ENCODE measurements at places on chromosomes 6 and 20.
A peak's percentile ranks its signal among the peaks of the same experiment; 100 is the strongest.

GRCh38 chr20:25053255-25054031 lies 4.5 kb downstream of the ACSS1 start:
- DNase-seq: peak; percentile 41

- no peak for DNase-seq
Observed at GRCh38 chr20:24691901-24692351, 222.5 kb downstream of the SYNDIG1 start.

DNA sequence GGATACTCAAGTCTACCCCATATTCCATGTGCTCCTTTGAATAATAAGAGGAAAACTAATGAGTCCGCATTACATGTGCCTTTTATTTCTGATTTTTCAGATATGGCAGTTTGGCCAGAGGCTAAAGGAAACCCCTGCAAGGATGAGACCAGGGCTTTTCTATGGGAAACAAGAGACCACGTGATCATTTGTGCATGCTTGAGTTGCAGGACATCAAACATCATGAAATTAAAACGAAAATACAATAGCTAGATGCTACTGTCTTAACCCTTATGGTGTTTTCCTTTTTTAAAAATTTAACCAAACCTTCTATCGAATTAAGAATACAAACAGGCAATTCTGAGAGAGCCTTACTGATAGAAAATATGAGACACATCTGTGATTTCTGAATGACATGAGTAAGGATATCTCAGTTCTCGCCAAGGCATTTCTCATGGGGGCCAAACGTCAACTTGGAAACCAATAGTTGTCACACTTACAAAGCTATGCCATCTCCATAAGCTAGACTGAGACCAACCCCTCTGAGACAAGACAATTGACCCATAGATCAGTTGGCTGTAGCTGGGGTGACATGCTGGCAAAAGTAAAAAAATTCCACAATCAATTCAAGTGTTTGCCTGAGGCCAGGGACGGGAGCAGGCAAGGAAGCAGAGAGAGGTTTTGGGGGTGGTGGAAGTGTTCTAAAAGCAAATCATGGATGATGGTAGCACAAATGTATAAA lies 52.8 kb downstream of the RIPOR2 start:
- no peak for DNase-seq

GRCh38 chr20:3068986-3069900 lies 2.2 kb upstream of the OXT start:
- DNase-seq: peak; percentile 72

DNA sequence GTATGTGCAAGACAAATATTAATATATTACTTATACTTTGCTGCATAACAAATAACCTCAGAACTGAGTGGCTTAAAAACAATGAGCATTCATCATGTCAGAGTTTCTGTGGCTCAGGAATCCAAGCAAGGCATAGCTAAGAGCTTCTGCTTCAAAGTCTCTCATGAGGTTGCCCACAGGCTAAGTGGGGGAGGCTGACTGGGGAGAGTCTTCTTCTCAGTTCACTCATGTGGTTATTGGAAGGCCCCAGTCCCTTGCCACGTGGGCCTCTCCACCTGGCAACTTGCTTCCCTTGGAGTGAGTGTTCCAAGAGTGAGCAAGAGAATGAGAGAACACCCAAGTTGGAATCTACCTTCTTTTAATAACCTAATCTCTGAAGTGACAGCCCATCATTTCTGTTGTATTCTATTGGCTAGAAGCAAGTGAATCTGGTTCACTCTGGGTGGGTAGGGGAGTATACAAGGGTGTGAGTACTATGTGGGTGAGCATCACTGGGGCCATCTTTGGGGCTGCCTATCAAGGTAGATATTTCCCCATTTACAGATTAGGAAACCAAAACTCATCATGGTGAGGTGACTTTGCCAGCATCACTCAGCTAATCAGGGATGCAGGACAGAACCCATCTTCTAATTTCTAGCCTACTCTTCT lies 36.0 kb downstream of the DNAH8 start:
- no peak for DNase-seq

- DNase-seq: no peak
Observed at GRCh38 chr20:52681288-52681687, 290.9 kb upstream of the TSHZ2 start.

DNA sequence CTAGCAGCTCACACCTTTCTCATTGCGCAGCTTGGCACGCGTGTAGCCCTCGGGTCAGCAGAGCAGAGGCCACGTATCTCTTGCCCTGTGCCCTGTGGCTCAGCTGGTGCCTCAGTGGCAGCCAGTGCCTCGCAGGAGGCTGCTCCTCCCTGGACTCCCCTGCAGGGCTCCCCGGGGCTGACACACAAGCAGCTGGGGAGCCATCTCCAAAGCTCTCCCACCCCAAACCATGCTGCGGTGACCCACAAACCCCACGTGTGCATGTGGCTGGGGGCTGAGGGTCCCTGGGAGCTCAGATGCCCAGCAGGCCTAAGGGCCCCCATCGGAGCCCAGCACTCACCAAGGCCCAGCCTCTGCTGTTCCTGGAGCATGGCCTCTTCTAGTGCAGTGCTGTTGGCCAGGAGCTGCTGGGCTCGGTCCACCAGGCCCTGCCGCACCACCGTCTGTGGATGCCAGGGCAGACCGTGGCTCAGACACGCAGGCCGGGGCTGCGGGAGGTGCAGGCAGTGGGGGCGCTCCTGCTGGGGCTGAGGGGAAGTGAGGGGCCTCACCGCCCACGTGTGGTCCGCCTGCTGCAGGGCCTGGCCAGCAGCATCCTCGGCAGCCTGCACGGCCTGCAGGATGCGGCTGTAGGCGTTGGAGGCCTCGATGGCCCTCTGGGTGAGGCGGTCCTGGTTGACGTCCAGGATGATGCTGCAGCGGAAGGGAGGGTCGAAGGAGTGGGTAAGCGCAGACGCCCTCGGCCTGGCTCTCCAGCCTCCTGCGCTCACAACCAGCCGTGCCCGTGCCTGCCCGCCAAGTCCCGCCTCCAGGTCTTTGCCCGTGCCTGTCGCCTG lies 13.8 kb downstream of the ADRM1 start:
- peak; percentile 10 for DNase-seq

- DNase-seq: no peak
Observed at GRCh38 chr6:125524356-125524755, 222.6 kb upstream of the HDDC2 start.

GRCh38 chr20:54433636-54434035 lies 41.8 kb upstream of the DOK5 start:
- DNase-seq: no peak

- DNase-seq: no peak
Observed at GRCh38 chr6:35059596-35060345, 81.4 kb downstream of the TCP11 start.

- peak; percentile 49 for DNase-seq
Observed at GRCh38 chr6:166958926-166959861, 2.8 kb upstream of the RNASET2 start.

DNA sequence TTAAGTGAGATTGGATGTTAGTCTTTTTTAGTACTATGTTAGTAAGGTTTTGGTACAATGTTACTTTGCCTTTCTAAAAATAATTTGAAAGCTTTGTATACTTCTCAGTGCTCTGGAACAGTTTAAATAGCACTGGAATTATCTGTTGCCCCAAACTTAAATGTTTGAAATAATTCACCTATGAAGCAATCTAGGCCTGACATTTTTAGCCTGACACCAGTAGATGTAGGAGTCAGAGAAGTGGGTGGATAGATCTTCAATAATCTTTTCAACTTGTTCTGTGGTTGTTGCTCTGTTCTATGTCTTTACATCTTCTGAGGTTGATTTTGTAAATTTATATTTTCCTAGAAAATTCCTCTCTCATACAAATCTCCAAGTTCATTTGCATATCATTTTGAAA lies 103.1 kb upstream of the ADGRF1 start:
- peak; percentile 45 for DNase-seq

GRCh38 chr6:112310439-112311125 lies 36.5 kb upstream of the RFPL4B start:
- no peak for DNase-seq

DNA sequence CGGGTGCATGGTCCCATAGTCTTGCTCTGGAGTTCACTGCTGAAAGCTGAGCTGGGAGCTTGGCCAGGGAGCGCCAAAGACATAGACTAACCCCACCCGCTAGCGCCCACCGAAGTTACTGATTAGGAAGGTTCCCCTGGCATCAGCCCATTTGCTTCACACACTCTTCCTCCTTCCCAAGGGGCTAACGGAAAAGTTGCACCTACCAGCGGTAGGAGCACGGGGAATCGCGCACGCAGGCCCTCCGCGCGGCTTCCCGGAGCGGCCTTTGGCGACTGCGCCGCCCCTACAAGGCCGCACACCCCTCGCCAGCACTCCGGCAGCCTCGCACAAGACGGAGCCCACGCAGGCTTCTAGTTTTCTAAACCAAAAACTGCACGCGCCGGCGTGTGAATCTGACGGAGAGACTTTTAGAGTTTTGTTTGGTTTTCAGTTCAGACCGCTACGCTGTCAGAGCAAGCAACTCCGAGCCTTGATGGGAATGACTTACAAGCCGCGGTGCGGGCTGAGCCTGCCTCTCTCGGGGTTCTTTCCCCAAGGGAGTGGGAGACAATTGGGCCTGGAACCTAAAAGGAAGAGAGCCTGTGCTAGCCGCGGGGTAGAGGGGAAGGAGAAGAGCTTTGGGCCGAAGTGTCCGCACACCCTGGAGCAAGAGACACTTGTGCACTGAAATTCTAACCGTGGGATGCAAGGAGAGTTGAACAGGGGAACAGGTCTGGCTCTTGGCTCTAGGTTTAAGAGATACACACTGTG lies 891 bp upstream of the POU3F2 start:
- peak; percentile 10 for DNase-seq

GRCh38 chr6:26164120-26164505 lies 76.9 kb downstream of the HFE start:
- no peak for DNase-seq

DNA sequence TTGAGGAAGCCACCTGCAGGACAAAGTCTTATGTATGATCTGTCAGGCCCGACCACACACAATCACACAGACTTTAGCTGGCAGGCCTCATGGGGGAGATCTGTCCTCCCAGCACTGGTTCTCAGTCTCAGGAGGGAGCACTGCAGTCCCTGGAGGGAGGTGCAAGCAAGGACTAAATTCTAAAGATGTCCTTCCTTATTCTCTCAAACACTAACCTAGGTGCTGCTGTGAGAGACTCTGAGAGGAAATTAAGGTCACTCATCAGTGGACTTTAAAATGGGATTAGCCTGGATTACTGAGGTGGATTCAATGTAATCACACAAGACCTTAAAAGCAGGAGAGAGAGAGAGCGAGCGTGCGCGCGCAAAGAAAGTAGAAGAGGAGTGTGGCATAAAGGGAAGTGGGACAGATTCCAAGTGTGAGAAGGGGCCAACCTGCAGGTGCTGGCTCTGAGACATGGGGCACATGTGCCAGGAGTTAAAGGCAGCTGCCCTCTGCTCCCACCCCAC lies 14.3 kb downstream of the GLO1 start:
- no peak for DNase-seq

DNA sequence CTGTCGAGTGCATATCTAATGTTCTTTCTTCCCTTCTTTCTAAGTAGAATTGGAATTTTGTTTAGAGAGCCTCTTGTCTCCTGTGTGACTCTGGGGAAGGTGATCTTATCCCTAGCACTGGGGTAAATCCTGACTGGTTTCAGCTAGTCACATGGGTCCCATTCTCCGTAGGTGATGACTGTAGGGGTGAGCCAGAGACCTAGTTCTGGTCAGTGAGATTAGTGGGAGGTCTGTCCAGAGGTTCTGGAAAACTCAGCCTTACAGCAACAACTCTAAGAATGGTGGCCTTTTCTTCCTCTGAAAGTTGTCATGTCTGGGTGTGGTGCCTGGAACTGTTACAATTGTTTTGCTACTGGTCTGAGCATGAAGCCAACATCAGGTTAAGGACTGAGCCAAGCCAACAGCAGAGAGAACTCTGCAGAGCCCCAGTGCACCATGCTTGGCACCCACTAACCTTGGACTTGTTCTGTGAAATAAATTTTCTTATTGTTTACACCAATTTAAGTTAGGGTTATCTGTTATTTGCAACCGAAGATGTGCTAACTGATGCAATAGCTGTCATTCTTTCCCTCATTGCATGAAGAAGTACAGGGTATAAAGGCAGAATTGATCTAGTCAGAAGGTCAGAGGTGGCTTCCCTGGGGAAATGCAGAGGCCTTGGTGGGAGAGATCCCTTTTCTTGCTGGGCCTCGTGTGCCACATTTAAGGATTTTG lies 56.8 kb upstream of the TULP4 start:
- DNase-seq: no peak

DNA sequence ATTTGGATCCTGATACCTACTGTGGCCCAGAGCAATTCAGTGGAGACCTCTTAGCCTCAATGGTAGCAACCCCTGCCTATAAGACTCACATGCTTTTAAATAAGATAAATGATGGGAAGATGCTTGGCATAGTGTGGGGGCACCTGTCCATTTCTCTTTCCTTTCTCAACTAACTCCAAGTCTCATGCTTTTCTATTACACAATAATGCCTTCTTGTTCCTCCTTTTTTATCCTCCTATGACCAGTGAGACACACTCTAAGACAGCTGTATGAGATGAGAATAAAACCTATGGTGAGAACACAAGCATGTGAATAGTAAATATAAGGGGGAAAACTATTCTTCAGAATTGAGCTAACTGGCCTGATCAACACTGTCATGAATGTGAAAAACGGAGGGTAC lies 147.0 kb upstream of the STXBP5 start:
- no peak for DNase-seq

GRCh38 chr6:11930240-11930639 lies 81.9 kb upstream of the HIVEP1 start:
- DNase-seq: no peak

GRCh38 chr20:3635346-3635745 lies 27.9 kb downstream of the GFRA4 start:
- no peak for DNase-seq

- DNase-seq: no peak
Observed at GRCh38 chr6:144806222-144806621, 521.1 kb downstream of the UTRN start.

DNA sequence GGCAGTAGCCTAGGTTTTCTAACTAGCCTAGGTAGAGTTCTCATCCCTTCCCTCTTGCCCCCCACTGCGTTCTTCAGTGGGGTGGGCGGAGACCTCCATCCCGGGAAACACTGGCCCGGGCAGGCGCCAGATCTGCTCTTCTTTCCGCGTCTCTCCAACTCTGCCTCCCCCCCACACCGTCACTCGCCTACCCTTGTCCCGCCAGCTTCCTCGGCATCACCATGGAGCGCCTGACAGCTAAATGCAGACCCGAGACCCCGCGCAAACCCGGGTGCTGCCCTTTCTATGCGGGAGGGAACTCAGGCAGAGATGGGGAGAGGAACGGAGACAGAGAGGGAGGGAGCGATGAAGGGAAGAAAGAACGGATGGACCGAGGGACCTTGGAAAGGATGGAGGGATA lies 1494.8 kb upstream of the DEFB115 start:
- no peak for DNase-seq

- no peak for DNase-seq
Observed at GRCh38 chr20:47729472-47729871, 55.8 kb downstream of the SULF2 start.

GRCh38 chr20:50957276-50957675 lies 1.1 kb downstream of the DPM1 start:
- DNase-seq: peak; percentile 27

Measured in fibroblast of mammary gland (primary cell).